ENCODE measurements at places on chromosomes 7 and 10. TPM values are rescaled to one million over a fixed set of nuclear protein-coding genes. Genes with fewer than 3 reads are reported as not detected.
A peak's percentile ranks its signal among the peaks of the same experiment; 100 is the strongest.

FAM131B gene
- 0.80 TPM for total RNA-seq

DNA sequence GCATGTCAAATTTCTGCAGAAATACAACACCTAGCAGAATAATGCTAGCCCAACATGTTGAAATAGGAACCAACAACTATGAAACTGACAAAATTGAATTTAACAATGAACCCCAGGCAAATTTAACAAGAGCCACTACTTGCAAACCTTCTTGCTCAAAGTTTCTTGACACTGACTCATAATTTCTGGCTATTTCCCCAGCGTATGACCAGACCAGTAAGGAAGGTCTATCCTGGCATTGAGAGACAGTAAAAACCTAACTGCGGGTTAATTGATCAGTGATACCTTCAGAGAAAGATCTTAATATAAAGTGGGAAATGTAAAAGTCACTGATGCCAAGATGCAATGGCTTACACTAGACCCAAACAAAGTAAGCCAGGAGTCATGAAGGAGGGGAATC is 510.1 kb downstream of the ARL4A start:
- peaks cover 37% of the 10 kb centered on the region for H3K4me1 ChIP-seq
- DNase-seq = peak; percentile 70
- H3K27ac ChIP-seq = peak overlapping the region; percentile 37
- H3K27me3 ChIP-seq = no peaks in the 10 kb centered on the region
- H3K4me3 ChIP-seq = peak overlapping the region; percentile 47

TMEM225B gene
- total RNA-seq = 0.60 TPM

DNA sequence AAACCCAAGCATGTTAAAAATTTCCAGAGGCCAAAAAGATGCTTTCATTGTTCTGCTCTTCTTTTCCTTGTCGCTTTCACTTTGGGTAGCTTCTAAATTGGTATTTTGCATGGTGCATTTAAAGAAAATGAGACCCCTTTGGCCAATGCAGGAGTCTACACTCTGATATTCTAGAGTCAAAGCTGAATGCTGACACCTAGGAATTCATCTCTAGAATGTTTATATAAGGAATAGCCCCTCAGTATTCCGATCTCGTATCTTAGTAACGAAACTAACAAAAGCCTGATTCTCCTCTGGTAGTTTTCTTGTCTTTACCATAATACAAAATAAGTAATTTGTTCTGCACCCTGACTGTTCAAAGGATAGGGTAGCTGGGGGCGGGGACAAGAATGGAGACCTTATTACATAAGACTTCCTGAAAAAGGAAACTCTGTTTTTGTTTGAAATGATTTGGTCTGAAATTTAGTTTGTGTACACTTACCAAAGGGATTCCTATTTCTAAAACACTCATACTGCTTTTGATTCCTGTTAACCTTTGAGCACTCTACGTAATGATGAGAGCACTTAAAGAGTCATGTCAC is 17.1 kb downstream of the IKZF1 start:
- no peak overlapping the region for H3K4me3 ChIP-seq
- no peaks in the 10 kb centered on the region for H3K36me3 ChIP-seq
- no peaks in the 10 kb centered on the region for H3K4me1 ChIP-seq
- DNase-seq = no peak

UBE2H gene
- 108 TPM for total RNA-seq

GNAT3 gene
- not detected for total RNA-seq

GIMAP7 gene
- total RNA-seq = not detected

PILRA gene
- 0.31 TPM for total RNA-seq

- peak overlapping the region; percentile 40 for H3K27ac ChIP-seq
- no peak overlapping the region for H3K4me3 ChIP-seq
- no peak for DNase-seq
- peaks cover 48% of the 10 kb centered on the region for H3K4me1 ChIP-seq
Measured at GRCh38 chr10:119115926-119116325, 12.0 kb downstream of the DENND10 start.

DNA sequence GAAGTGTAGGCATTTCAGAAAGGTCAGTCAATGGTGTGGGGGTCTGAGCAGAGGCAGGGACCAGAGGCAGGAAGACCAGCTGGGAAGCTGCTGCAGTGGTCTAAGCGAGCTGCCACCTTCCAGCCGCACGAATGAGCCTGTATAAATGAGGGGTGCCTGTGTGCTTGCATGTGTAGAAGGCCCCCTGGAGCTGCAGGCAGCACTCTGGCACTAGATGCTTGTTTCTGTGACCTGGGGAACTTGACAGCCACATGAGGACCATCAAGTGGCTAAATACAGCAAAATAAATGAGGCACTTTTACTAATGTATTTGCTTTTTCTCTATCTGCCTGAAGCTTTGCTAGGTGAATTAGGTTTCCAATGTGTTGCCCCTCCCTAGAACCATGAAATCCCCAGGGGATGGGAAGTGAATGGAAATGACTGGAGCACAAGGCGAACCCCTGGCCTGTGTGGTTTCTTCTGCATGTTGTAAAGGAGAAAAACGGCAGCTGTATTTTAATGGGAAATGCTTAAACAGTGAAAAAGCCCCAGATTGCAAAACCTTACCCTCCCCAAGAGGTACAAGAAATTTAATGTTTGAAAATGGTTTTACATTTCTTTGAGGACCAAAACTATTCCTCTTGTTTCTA is 57.7 kb downstream of the PYROXD2 start:
- peaks cover 45% of the 10 kb centered on the region for H3K4me1 ChIP-seq
- no peak for DNase-seq
- no peaks in the 10 kb centered on the region for H3K36me3 ChIP-seq
- no peak overlapping the region for H3K4me3 ChIP-seq
- no peak overlapping the region for H3K27ac ChIP-seq

FAM221A gene
- total RNA-seq = 0.05 TPM

POLR2J gene
- 72.3 TPM for total RNA-seq

DNA sequence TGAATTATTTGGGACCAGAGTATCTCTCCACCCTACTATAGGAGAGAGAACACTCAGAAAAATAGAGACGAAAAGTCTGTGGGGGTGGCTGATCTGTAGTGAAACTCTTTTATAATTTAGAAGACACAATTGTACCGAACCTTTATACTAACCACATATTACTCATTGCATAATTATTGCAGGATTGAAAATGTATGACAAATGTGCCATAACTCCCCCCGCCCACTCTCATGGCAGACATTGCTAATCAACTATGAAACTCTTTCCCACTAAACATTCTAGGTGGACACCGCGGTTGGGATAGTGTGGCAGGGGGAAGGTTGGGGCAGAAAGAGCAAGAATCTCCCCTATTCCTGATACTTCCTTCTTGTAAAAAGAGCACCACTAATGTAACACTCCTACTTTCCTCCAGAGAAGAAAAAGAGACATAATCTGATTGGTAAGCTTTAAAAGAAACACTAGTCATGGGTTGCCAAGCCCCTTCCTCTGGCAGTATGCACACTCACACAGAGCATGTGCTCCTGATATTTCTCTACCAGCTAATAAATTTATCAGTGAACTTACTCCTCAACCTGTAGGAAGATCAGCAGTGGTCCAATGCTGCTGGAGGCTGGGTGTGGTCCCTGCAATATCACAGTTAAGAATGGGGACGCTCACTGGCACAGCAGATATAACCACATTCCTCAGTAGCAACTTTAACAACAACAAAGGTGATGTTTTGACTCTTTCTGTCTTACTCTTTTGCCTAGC is 18.7 kb upstream of the ARID5B start:
- H3K4me1 ChIP-seq = peaks cover 19% of the 10 kb centered on the region
- peak overlapping the region; percentile 50 for H3K27ac ChIP-seq
- no peaks in the 10 kb centered on the region for H3K27me3 ChIP-seq
- H3K4me3 ChIP-seq = peak overlapping the region; percentile 28
- peaks cover 4% of the 10 kb centered on the region for H3K36me3 ChIP-seq

NPSR1 gene
- not detected for total RNA-seq

GRCh38 chr7:101093906-101094305 is 8.6 kb downstream of the TRIM56 start:
- peak overlapping the region; percentile 44 for H3K4me3 ChIP-seq
- DNase-seq = peak; percentile 93
- H3K4me1 ChIP-seq = peaks cover 61% of the 10 kb centered on the region
- H3K36me3 ChIP-seq = peaks cover 23% of the 10 kb centered on the region
- H3K27ac ChIP-seq = peak overlapping the region; percentile 80

DNA sequence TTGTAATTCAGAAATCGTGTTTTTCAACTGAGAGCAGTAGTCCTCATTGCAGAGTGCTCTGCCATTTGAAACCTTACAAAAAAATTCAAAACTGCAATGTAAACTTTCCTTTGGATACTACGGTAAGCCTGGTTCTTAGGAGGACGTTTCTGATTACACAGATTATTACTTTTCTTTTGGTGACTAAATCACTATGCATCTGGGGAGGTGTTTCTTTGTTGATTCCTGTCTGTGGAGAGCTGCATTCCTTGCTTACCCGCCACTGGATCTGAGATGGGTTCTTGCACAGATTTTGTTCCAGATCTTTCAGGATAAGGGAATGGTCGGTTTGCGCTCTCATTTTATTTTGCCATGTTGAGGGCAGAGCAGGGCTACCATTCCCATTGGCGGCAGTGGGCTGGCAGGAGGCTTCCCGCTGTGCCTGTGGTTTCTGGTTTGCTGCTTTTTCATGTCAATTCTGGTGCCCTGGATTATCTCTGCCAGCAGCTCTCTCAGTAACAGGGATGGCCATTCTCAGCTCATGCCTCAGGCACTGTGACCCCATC is 485.1 kb downstream of the GLRX3 start:
- peaks cover 14% of the 10 kb centered on the region for H3K36me3 ChIP-seq
- H3K27me3 ChIP-seq = no peaks in the 10 kb centered on the region
- H3K4me3 ChIP-seq = no peak overlapping the region

DNA sequence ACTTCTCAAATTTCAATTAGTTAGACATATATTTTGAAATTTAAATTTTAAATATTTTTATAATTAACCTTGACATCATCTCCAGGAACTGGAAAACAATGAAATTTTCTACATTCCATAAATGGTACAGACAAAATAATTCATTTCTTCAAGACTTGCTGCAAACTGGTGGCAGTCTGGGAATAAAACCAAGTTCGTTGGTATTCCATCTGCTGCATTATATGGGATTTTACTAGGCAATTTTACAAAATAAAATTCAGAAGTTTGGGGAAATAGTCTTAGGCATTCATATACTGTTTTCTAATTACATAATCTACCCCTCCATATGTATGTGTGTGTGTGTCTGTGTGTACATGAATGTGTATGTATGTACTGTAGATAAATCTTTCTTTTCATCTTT is 984.6 kb upstream of the KCND2 start:
- H3K27me3 ChIP-seq = no peaks in the 10 kb centered on the region
- H3K4me3 ChIP-seq = no peak overlapping the region
- DNase-seq = no peak
- no peak overlapping the region for H3K27ac ChIP-seq

- no peaks in the 10 kb centered on the region for H3K36me3 ChIP-seq
- H3K4me3 ChIP-seq = no peak overlapping the region
- no peaks in the 10 kb centered on the region for H3K4me1 ChIP-seq
- DNase-seq = no peak
Measured at GRCh38 chr7:13333371-13333770, 645.9 kb downstream of the ARL4A start.

GRCh38 chr7:8056439-8056838 is 87.8 kb downstream of the GLCCI1 start:
- H3K4me3 ChIP-seq = no peak overlapping the region
- 0 out of 2 replicates have a peak, but pooled peaks cover 2% of the 10 kb centered on the region for H3K27me3 ChIP-seq
- peak overlapping the region; percentile 23 for H3K27ac ChIP-seq
- DNase-seq = no peak
- H3K36me3 ChIP-seq = peaks cover 22% of the 10 kb centered on the region

DNA sequence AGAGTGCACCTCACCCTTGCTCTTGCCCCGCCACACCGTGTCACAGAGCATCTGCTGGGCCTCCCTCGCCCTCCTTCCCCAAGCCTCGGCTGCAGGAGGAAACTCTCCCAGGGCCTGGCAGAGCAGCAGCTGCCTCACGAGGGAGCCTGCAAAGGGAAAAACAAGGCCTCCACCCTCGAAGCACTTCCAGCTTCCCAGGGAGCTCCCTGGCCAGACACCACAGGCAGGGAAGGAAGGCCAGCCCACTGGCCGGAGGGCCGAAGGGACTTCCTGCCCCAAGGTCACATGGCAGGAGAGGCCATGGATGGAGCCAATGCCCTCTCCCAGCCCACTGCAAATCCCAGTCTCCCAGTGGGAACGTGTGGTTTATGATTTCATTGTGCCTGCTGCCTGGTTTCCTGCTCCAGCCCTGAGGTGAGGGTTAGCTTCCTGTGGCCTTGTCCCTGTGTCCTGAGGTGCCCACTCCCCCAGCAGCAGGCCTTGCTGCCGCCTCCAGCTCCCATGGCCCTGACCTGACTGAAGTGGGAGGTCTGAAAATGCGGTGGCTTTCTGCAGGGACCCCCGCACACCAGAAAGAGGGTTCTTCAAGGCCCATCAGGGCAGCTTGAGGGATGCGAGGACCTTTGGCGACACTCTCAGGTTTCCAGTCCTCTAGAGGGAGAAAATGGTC is 100.5 kb upstream of the PPIF start:
- H3K4me3 ChIP-seq = no peak overlapping the region
- H3K27ac ChIP-seq = peak overlapping the region; percentile 61

TRIL gene
- total RNA-seq = not detected

GRCh38 chr10:79445977-79446757 is 743 bp upstream of the ZCCHC24 start:
- H3K36me3 ChIP-seq = 0 out of 2 replicates have a peak, but pooled peaks cover 6% of the 10 kb centered on the region
- peaks cover 49% of the 10 kb centered on the region for H3K4me1 ChIP-seq
- H3K27ac ChIP-seq = peak overlapping the region; percentile 93
- peak overlapping the region; percentile 92 for H3K4me3 ChIP-seq
